Left cardiac atrium (tissue), 4 donors: ENCODE measurements at places on chromosomes 13 and 19. TPM values are rescaled to one million over a fixed set of nuclear protein-coding genes. Genes with fewer than 3 reads are reported as not detected.

DNA sequence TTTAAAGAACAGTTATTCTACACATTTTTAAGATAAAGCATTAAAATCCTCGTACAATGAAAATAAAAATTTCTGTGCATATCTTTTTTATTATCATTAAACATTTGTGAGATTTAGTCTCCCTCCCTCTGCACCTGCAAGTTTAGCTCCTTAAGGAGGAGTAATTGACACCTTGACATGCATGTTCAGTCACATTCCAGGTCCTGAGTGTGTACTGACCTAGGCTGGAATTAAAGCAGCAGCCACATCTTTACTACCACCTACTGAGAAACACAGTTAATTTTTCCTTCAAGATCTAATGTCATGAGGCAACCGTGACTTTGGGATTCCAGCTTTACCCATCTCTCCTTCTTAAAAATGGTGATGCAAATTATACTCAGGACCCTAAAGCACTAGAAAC is 123.1 kb upstream of the FREM2 start:
- DNase-seq: no peak

GRCh38 chr19:29671393-29672160 is 6.3 kb downstream of the PLEKHF1 start:
- peak; percentile 67 for DNase-seq

GRCh38 chr19:46469541-46470185 is 1.7 kb downstream of the PNMA8A start:
- DNase-seq: no peak

Gene FGF22
- 0.44 TPM for total RNA-seq

GRCh38 chr19:39444598-39445195 is 685 bp upstream of the SUPT5H start:
- DNase-seq: no peak

Gene CLEC17A
- total RNA-seq: not detected

Gene FREM2
- 0.03 TPM for total RNA-seq

- DNase-seq: no peak
Measured at GRCh38 chr13:25180775-25181537, 8.9 kb upstream of the AMER2 start.

DNA sequence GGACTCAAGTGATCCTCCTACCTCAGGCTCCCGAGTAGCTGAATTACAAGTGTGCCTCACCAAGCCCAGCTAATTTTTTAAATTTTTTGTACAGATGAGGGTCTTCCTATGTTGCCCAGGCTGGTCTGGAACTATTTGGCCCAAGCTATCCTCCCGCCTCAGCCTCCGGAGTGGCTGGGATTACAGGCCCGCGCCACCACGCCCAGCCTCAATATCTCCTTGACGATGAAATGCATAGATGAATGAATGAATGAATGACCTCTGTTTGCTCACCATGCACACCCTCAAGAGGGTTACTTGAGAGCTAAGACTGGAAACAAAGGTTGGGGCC is 14.9 kb upstream of the AP1M2 start:
- no peak for DNase-seq

DNA sequence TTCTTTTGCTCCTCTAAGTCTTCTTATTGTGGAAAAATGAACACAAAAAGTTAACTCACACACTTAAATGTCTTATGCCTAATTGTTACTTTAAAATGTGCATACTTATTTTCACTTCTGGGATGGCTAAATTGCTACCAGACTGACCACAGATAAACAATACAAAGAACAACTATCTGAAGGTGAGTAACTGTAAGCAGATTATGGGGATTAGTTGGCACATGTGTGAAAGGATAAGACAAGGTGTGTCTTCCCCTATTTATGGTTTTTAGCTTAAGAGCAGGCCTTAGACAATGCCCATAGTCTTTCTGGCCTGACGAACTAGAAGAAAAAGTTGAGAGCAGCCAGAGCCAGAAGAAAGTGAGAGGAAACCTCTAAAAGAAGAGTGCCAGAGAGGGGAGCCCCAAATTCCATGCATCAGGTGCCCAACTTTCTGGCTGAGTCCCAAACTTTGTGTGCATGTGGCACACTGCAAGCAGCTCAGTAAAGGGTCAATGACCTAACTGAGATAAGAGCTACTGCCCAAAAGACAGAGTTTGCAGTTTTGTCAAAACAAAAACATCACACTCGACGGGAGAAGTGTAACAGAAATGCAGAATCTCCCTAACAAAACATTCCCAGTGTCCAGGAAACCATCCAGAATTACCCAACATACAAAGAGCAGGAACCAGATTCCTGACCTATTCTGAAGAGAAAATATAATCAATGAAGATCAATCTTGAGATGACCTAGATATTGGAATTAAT is 375.4 kb downstream of the KCNRG start:
- no peak for DNase-seq

DNA sequence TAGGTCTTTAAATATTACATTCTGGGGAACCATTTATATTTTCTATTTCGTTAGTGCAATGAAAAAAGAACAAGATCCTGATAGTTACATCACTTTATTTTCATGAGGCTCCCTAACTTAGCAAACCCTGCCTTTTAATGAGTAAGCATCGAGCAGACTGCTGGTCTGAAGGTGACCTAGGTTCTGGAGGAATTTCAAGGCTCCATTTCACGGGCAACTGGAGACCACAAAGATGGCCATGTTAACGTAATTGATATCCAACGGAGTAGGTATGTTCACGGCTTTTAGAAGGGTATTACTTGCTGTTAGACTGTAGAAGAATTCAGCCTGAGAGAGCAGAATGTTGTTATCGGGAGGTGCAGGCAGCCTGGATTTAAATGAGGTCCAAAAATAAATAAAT is 1597.6 kb downstream of the EFNB2 start:
- DNase-seq: no peak

GRCh38 chr19:42276284-42276683 is 7.2 kb downstream of the CIC start:
- DNase-seq: no peak

GRCh38 chr19:39160523-39160861 is 34.9 kb downstream of the PAK4 start:
- peak; percentile 75 for DNase-seq

Gene RCBTB1
- total RNA-seq: 12.7 TPM

DNA sequence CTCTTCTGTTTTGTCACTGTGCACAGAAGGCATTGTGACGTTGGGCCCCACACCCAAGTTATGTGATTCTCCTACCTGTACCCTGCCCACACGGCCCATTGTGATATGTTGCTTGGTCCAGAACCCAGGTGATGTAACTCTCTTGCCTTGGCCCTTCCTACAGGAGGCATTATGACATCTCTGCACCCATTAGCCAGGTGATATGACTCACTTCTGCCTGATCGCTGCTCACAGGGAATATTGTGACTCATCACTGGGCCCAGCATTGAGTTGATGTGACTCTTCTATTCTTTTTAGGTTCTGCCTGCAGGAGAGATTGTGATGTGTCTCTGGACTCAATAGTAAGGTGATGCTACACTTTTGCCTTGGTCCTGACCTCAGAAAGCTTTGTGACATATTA is 65.4 kb upstream of the ZNF91 start:
- DNase-seq: no peak

DNA sequence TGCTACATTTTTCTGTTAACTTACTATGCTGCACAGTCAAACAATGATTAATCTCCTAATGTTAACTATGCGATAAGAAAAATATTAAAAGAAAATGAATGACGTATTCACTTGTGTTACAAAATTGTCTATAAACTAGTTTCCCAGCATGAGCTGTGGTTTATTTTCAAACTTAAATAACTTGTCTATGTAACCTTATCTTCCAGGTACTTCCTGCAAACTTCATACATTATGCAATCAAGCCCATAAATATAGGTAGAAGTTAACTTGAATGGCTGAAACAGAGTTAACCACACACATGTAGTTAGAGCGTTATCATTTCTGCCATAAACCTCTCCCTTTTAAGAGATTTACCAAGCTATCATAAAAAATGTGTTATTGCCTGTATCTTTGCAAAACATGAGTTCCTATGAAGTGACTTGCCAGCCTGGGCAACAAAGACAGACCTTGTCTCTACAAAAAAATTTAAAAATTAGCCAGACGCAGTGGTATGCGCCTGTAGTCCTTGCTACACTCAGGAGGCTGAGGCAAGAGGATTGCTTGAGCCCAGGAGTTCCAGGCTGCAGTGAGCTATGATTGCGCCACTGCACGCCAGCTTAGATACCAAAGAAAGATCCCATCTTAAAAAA is 17.7 kb upstream of the KLF5 start:
- no peak for DNase-seq

Gene EPS8L1
- total RNA-seq: 3.7 TPM

Gene ADGRE1
- 0.21 TPM for total RNA-seq

DNA sequence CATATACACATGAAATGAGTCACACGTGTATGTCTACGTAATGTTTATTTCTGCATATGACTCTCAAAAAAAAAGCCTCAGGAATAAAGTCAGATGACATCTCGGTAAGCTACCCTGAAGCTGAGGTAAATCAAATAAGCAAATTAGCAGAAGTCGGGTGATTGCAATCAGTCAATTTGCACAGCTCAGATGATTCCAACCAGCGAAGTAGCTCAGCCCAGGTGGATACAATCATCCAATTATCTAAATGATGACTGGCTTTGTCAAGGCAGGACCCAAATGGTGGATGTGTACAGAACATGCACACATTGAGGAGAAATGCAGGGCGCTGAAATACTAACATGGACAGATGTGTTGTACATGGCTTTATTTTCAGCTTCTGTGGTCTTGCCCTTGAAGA is 148.5 kb downstream of the ZNF486 start:
- no peak for DNase-seq

Gene MIA
- total RNA-seq: 0.97 TPM

GRCh38 chr19:18850471-18851375 is 19.0 kb downstream of the UPF1 start:
- DNase-seq: peak; percentile 13

Gene SRRM5
- total RNA-seq: 0.10 TPM

DNA sequence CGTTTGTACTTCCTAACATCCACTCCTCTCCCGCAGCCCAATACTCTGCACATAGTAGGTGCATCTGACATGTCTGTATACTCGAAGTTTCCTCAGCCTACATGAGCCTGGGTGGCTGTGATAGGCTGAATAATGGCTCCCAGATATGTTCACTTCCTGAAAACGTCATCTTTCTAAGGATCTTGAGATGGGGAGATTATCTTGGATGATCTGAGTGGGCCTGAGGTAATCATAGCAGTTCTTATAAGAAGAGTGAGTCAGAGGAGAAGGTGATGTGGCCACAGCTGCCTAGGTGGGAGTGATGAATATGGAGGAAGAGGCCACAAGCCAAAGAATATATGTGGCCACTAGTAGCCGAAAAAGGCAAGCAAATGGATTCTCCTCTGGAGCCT is 84.2 kb downstream of the AKAP11 start:
- no peak for DNase-seq

- no peak for DNase-seq
Measured at GRCh38 chr19:6608940-6609339, 18.0 kb upstream of the CD70 start.

Gene KLHL1
- total RNA-seq: not detected
